EL (cell line): ENCODE measurements at places on chromosomes 13 and 19.

- peak; percentile 59 for DNase-seq
Measured at GRCh38 chr13:98507282-98507797, 69.6 kb downstream of the STK24 start.

- no peak for DNase-seq
Measured at GRCh38 chr13:78977311-78977710, 318.4 kb upstream of the OBI1 start.

GRCh38 chr19:29873024-29873800, 61.4 kb downstream of the CCNE1 start:
- DNase-seq, result peak; percentile 26

DNA sequence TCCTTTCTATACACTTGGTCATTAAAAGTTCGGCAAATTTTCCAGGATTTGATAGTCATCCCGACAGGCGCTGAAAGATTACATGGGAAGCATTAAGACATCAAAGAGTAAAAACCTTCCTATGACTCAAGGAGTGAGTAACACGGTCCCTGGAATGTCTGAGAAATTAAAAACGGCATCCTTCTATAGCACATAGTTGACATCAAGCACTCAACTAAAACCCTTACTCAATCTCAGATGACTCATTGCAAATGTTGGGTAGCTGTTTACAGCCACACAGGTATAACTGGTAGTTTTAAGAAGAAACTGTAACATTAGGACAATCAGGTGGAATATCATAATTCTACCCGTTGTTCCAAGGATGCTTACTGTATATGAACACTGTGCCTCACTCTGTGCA, 6.4 kb upstream of the LGALS13 start:
- DNase-seq, result no peak

GRCh38 chr13:84137292-84137691, 255.0 kb upstream of the SLITRK1 start:
- DNase-seq, result peak; percentile 71

DNA sequence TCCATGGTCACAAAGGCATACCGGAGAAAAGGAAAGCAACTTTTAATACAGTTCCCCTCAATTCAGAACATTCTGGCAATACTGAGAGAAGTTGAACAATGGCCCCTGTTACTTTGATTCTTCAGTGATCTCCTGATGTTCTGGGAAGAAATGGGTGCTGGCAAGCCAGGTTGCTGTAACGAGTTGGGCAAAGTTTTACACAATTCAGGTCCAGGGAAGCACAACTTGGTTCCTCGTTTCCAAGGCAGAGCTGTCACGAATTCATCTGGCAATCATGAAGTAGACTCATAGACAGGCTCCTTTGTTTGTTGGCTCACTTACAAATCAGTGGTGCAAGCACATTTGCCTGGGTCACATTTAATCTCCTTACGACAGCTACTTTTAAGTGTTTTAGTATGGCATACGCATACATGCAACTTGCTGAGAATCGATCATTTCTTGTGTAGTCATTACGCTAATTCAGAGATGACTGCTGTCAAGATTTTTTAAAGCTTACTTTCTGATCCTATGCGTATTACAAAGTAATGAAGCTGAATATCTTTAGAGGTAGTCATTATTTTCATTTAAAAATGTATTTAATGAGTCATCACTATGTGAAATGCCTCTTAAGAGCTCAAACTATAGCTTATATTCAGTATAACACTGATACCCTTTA, 174.7 kb downstream of the GPC5 start:
- DNase-seq, result no peak
